ENCODE measurements at places on chromosomes 16 and 17.

DNA sequence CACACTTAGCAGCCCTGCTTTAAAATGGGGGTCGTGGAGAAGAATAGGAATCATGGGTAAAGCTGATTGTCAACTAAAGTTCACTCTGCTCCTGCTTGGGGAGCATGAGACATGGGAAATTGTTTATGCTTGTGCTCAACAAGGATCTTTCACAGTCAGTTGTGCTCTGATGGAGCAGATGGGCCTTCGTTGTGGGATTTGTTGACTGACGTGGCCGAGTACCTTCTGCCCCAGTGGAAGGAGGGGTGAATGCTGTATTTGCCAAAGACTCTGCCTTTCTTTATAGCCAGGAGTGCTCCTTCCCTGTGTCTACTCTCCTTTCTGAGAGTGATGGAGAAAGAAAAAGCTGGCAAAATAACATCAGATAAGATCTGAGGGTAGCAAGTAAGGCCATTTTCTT, 11.4 kb downstream of the ARSG start:
- DNase-seq = no peak

DNA sequence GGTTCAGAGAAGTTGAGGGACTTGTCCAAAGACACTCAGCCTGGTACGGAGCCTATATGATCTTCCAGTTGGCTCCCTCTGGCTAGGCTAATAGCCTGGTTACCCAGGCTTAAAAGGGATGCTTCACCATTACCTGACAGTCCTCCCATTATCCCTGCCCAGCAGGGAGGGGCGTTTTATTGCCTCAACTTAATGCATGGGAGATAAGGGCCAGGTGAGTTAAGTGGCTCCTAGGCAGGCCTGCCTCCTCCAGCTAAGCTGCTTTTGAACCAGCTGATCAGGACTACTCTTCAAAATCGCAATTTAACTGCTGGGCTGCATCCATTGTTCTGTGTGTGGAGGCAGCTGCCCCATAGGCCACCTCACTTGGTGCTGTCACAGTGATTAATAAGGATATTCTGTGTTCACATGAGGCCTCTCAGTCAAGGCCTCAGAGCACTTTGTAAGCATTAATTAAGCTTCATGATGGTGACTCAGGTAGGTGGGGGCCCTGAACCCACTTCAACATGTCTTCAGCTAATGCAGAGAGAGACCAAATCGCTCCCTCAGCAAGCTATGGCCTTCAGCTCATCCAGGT, 27.9 kb downstream of the SMPD3 start:
- DNase-seq = peak; percentile 63

GRCh38 chr16:47323241-47323640, 137.6 kb downstream of the ITFG1 start:
- no peak for DNase-seq

GRCh38 chr17:5913032-5913531, 157.1 kb upstream of the WSCD1 start:
- DNase-seq = no peak

DNA sequence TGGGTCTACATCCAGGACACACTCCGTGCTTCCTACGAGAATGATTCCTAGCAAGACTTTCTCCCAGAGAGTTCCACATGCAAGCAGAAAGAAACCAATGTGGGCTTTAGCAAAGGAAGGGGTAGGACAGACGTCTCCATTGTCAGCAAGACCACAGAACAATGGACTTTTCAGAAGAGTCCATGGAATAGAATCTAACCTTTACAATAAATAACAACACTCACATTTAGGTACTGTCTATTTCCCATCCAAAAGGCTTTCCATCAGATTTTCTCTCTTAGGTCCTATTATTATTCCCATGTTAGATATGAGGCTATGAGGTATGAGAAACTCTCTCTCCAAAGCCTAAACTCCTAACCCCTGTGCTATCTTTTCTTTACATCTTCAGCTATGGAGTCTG, 360.9 kb downstream of the GRIN2A start:
- DNase-seq = no peak

- DNase-seq = no peak
Measured at GRCh38 chr17:8375738-8376259, 705 bp downstream of the KRABD2 start.

GRCh38 chr17:41748275-41748674, 13.8 kb upstream of the HAP1 start:
- DNase-seq = no peak

DNA sequence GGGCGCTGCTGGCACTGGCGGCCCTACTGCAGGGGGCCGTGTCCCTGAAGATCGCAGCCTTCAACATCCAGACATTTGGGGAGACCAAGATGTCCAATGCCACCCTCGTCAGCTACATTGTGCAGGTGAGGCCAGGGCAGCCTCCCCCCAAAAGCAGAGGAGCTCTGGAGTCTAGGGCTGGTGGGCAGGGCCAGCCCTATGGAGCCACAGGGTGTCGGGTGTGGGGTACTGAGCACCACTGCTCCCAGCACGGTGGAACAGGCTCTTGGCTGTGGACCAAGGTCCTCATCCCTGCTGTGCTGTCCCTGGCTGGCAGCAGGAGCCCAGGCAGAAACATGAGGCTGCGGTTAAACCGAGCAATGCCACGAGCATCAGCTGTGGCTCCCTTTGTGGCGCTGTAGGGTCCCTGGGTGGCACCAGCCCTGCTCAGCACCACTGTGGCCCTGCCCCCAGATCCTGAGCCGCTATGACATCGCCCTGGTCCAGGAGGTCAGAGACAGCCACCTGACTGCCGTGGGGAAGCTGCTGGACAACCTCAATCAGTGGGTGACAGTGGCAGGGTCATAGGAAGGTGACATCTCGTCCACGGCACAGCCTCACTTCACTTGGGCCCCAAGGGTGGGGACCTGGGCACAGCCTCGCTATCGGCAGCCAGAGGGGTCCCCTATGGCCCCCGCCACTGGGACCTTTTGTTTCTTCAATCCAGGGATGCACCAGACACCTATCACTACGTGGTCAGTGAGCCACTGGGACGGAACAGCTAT, 1.1 kb downstream of the DNASE1 start:
- no peak for DNase-seq

DNA sequence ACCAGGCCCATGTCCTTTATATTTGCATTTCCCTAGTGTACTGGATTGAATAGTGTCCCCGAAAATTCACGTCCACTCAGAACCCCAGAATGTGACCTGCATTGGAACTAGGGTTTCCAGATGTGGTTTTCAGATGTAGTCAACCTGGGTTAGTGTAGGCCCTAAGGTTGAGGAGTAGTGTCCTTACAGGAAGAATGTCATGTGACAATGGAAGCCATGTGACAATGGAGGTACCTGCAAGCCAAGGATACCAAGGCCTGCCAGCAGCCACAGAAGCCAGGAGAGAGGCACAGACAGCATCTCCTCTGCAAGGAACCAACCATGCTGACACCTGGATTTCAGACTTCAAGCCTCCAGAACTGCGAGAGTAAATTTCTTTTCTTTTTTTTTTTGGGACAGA, 5.2 kb upstream of the PRR15L start:
- no peak for DNase-seq

- DNase-seq = no peak
Measured at GRCh38 chr17:17884391-17885357, 47.9 kb upstream of the SREBF1 start.

- DNase-seq = no peak
Measured at GRCh38 chr16:67632415-67633172, 12.3 kb upstream of the CARMIL2 start.

GRCh38 chr17:73410586-73411312, 98.9 kb upstream of the CDC42EP4 start:
- no peak for DNase-seq

DNA sequence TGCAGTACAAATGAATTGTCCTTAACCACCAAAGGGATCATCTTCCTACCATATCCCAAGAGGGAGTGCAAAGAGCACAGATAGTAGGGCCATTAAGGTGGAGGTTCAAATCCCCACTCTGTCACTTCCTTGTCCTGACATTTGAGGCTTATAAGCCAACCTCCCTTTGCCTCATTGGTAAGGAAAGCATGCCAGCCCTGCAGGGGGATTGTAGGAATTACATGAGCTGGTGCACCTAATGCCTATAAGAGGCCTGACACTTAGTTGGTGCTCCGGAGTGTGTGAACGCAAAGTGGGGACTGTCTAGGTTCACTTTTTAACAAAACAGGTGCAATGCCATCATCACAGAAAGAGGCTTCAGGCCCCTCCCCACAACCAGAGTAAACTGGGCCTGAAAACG, 374.4 kb downstream of the SNX29 start:
- no peak for DNase-seq

DNA sequence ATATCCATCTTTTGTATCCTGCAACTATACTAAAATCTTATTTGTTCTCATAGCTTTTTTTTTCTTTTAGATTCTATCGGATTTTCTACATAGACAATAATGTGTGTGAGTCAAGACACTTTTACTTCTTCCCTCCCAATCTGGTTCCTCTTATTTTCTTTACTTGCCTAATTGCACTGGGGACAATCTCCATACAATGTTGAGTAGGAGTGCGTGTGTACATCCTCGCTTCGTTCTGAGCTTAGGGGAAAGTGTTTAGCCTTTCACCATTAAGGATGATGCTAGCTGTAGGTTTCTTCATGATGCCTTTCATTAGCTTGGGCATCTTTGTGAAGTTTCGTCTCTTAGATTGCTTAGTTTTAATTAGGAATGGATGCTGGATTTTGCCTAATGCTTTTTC, 2.9 kb downstream of the SPATA32 start:
- DNase-seq = no peak

DNA sequence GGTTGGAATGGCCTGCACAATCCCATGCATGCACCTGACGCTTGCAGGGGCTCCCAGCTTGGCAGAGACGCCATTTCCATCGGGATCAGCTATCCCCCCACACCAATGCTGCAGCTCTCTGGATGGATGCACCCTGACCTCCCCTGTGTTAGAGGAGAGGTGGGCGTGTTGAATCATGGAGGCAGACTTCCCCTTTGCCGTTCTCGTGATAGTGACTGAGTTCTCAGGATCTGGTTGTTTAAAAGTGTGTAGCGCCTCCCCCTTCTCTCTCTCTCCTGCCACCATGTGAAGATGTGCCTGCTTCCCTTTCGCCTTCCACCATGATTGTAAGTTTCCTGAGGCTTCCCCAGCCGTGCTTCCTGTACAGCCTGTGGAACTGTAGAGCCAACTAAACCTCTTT, 17.8 kb upstream of the KCNH6 start:
- DNase-seq = no peak

DNA sequence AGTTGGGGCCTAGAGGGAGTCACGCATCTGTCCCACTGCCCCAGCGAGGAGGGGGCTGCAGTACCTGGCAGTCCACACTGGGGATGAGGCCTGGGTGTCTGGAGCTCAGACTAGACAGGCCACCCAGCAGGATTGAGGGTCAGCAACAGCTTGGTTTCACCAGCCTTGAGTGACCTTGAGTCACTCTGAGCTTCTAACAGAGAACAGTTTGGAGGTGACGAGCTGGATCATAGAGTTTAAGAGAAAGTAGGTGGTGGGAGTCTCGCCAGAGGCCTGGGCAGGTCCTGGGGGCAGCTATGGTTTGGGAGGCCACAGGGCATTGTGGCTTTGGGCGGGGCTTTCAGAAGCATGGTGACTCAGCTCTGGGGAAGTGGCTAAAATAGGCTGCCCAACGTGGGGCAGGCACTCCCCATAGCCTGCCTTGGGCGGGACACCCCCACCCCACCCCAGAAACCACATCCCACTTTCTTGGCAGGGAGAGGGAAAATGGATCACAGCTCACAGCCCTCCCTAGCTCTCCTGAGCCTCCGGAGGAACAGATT, 20.5 kb downstream of the CDC42EP4 start:
- DNase-seq = no peak

DNA sequence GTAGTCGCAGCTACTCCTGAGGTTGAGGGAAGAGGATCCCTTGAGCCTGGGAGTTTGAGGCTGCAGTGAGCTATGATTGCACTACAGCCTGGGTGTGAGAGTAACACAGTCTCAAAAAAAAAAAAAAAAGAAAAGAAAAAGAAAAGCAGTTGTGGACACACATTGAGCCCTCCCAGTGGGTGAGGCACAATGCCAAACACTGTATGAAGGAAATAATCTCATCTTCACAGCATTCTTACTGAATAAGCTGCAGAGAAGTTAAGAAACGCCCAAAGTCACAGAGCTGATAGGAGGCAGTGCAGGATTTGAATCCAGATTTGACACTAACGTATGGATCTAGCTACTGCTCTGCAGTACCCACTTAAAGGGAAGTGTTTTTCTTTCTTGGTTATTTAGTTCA, 5.9 kb upstream of the LYZL6 start:
- DNase-seq = no peak

DNA sequence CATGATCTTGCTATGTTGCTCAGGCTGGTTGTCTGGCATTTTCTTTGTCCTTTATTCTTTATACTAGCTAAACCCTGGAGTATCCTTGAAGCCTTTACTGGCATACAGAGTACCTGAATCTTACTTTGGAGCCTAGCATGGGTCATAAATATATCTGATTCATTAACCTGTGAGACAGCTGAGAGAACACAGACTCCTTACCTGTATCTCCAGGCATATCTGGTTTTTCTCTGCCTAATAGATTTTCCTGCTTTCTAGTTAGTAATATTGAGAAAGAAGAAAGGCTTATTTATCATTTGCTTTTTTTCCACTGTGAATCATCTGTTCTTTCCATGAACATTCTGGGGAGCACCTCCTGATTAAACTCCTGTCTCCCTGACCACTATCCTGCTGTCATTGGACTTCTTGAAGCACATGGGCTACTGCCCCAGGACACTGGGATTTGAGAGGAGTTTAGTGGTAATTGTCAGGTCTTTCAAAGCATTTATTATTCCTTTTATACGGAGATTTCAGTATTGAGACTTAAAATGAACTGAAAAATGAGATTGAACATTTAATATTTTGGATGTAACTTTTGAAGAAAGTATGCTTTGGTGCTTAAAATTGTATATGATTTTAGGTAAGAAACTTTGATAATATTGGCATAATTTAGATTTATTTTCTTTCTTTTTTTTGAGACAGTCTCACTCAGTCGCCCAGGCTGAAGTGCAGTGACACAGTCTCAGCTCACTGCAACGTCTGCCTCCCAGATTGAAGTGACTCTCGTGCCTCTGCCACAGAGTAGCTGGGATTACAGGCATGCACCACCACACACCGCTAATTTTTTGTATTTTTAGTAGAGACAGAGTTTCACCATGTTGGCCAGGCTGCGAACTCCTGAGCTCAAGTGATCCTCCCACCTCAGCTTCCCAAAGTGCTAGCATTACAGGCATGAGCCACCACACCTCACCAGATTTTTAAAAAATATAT, 8.6 kb downstream of the PDP2 start:
- no peak for DNase-seq

GRCh38 chr16:3187798-3188674, at the start of gene OR1F1:
TSS of gene OR1F1 (plus strand) at chr16:3188204.
- DNase-seq = peak; percentile 52

DNA sequence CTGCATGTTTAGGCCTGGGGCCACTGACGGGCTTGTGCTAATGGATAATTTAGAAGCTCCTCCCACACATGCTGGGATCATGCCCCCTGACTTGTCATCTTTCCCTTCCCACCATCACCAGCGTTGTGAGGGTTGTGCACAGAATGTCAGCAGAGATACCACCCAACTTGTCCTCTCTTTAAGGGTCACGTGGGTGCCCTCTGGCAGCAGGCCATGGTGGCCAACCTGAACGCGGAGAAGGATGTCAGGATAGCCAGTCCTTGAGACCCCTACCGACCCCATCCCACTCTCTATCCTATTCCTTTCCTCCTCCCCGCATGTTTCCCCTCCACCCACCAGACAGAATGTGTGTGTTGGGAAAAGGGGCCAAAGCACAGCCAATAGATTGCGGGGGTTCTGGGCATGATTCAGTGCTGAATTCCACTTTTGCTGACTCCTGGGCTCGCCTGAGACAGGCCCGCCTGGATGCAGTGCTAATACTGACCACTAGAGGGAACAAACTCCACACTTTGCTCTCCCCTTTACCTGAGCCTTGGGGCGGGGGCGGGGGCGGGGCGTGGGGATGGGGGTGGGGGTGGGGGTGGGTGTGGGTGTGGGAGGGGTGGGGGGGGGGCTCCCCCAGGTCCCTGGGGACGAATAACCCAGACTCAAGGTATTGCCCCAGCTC, at the start of gene GH2:
TSS of gene GH2 (minus strand) at position 10 of the 667 bp plus-strand sequence. CDS start 143 bp downstream, outside the sequence.
- peak; percentile 26 for DNase-seq
